HTR-8/SVneo (cell line): ENCODE measurements at places on chromosomes 6 and 20.

DNA sequence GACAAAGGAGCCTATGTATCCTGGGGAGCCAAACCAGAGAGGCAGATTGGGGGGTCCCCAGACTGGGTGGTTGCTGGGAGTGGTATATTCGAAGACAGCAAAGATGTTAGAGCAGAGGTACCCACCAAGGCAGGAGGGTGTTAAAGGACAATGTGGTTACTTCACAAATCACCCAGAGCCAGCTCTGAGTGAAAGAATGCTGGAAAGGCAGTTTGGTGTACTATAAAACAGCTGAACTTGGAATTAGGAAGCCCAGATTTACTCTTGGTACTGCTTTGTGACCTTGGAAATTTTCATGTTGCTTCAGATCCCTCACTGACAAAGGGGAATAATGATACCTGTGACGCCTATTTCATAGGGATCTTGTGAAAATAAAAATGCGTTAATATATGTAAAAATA lies 121.6 kb downstream of the CD164 start:
- DNase-seq: no peak

DNA sequence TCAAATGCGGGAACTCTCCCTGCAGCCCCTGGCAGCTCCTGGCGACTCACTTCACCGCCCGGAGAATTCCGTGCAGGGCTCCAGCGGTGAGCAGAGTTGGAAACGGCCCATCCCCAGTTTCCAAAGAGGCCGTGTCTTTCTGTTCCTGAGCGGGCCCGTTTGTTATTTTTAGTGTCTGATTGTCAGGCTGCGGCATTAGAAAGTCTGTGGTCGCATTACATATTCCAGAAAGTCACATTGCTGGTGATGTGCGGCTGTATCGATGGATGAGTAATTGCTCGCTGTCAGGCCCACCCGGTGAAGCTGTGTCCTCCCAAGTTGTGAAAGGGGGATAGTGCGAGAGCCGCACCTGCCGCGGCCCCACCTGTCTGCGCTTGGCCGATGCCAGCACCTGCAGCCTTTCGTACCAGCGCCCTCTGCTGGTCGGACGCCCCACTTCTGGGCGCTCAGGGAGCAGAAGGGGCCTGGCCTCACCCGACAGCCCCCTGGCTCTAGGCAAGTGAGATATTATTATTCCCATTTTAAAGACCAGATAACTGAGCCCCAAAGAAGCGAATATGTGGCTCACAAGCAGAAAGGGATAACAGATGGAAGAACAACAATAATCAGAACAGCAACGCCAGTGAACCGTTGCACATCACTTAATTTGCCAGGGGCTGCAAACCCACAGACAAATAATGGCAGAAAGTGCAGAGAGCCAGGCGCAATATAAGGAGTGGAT lies 244.9 kb downstream of the TSHZ2 start:
- peak; percentile 65 for DNase-seq

- no peak for DNase-seq
Observed at GRCh38 chr20:10225439-10226060, 6.9 kb downstream of the SNAP25 start.

DNA sequence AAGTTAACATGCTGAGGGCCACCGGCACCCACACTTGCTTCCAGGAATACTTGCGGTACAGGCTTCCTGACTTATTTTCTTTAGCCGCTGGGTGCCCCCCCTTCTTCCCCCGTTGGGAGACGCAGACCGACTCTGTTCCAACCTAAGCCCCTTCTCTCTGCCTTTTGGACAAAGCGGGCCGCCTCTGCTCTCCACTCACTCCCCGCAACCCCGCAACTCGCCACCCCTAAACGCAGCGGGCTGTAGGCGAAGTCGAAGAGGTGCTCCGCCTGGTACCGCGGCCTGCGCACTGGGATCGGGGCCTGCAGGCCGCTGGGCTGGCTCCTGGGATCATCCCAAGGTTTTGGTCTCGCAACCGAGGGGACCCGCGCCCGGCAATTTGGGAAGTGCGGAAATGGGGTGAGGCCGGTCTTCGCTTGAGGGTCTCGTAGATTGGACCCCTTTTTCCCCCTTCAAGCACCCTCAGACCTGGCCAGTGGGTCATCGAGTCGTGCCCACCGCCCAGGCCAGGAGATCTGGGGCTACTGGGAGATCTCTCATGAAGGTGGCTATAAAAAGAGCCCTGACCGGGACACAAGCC lies 4.7 kb upstream of the FOXF2 start:
- DNase-seq: no peak

DNA sequence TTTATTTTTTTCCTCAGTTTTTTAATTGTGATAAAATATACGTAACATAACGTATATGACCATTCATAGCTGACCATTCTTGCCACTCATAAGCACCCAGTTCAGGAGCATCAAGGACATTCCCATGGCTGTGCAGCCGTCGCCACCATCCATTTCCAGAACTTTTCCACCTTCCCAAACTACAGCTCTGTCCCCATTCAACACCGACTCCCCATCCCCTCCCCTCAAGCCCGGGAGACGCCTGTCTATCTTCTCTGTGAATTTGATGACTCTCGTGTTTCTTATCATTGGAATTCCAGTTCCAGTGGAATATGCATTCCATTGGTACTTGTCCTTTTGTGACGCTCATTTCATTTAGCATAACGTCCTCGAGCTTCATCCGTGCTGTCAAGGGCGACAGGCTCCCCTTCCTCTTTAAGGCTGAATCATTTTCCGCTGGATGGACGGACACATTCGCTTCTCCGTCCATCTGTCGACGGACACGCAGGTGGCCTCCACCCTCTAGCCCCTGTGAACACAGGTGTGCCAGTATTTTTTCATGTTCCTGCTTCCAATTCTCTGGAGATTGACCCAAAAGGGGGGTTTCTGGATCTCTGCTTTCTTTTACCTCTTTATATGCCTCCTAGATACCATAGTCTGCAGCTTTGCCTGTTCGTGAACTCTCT lies 88.1 kb downstream of the YTHDF1 start:
- DNase-seq: no peak

DNA sequence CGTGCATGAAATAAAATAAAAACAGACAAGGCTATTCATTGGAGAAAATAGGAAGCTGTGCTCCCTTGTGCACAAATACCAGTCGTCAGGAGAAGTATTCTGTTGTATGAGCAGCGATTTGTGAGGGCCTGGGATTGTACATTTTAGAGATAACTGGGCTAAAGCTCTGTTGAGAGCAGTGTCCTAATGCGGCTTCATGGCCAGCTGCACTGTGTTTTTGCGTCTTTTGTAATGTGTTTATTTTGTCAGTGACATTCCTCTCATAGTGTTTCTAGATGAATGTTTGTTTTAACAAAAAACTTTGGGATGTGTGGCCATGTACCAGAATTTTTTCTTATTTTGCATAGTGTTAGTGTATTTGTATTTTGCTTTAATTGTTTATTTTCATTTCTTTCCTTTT lies 14.8 kb downstream of the ERMARD start:
- DNase-seq: no peak

DNA sequence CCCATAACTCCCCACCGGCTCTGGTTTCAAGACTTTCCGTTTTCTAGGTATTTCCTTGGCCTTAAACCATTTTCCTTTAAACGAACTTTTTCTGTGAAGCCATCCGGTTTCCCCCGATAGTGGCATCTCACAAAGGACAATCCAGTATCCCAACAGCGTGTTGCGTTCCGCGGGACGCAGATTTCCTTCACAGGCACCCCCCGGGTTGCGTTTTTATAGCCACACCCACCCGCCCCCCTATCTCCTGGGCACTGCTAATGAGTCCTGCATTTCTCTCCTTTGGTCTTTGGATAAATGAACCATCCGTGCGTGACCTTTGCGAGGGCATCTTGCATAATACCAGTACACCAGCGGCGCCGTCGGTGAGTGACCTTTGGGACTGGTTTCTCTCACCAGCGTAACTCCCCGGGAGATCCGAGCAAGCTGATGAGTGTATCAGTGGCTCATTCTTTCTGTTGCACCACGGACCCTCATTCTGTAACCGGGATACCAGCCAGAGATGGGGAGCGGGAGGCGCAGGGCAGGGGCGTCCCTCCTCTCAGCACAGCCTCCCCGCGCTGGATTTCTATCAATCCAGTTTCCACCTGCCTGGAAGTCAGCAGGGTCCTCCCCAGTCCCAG lies 586 bp upstream of the NQO2 start:
- DNase-seq: no peak

DNA sequence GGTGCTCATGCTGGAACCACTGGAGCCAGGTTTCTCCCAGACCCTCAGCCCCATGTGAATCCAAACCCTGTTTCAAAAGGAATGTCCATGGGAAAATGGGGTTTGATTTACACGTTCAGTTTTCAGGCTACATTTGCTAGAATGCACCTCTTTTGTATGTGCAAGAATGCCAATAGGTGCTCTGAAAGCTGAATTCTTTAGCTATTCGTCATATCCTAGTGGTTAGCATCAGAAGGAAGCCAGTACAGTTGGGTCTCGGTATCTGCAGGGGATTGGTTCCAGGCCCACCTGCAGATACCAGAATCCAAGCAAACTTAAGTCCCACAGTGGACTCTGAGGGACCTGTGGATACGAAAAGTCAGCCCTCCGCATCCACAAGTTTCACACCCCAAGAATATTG lies 93.4 kb downstream of the UST start:
- no peak for DNase-seq

- no peak for DNase-seq
Observed at GRCh38 chr6:161476711-161477110, 202.8 kb upstream of the AGPAT4 start.

DNA sequence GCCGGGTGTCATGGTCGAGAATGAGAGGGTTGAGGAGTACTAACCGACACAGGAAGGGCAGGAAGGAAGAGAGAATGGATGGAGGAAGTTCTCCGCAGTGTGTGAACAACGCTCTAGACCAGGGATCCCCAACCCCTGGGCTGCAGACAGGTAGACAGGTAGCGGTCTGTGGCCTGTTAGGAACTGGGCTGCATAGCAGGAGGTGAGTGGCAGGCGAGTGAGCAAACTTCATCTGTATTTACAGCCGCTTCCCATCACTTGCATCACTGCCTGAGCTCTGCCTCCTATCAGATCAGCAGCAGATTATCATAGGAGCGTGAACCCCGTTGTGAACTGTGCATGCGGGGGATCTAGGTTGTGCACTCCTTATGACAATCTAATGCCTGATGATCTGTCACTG lies 62.0 kb downstream of the SULF2 start:
- no peak for DNase-seq

GRCh38 chr6:15596186-15596896 lies 66.5 kb downstream of the DTNBP1 start:
- DNase-seq: no peak

- no peak for DNase-seq
Observed at GRCh38 chr6:90199900-90200299, 96.7 kb downstream of the BACH2 start.

DNA sequence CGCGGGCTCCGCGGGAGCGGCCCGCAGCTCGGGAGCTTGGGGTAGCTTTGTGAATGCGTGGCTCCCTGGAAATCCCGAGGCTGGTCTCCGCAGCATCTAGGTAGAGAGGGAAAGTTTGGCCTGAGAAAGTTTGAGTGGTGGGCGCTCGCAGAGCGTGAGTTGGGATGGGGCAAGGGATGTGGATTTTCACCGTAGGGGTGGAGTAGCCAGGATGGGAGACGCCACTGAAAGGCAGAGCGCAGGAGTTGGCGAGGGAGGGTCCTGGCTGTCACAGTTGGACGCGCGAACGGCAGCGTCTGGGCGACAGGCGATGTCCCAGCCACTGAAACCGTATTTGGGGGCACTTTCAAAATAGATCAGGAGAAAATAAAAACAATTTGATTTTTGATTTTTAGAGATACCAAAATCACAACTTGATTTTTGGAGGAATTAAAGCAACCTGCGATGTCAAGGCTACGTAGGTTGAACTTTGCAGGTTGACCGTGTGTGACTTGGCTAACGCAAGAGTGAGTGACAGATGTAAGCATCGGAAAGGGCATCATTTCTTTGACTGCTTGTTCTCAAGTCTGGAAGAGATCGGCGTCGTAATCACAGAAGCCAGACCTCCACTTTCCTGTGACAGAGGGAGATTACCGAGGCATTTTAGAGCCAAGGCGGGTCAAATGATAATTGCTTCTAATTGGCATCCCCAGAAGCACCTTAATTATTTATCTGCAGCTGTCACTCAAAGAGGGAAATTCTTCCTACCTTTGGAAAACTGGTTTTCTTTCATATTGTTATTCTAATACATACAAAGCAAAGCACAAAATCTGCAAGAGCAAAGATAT lies 646 bp downstream of the HEY2 start:
- DNase-seq: peak; percentile 4

DNA sequence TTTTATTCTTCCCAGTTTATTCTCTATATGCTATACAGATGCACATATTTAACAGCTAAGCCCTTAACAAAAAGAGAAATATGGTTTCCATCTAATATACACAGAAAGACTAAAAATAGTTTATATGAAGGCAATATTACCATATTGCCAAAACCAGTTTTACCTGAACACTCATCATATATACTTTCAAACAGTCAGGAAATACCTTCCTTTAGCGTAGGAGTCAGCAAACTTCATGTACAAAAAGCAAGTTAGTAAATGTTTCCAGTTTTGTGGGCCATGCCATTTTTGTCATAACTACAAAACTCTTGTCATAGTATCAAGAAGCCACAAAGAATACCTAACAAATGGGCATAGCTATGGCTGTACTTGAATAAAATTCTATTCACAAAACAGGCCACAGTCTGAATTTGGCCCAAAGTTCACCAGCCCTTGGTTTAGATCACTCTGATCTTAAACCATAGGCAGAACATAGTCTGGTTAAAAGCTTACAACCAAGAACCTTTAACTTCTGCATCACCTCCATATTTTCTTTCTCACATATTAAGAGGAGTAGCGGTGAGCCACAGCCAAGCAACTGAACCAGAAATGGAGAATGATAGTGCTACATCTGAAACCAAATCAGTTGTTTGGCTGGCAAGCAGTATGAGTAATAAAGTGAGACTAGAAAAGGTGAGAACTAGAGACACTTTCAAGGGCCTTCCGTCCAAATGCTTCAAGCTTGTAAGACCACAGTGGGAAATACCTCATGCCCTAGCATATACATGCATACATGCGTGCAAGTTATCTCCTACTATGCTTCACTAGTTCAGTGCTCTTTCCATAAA lies 116.6 kb downstream of the PTPRK start:
- no peak for DNase-seq

- DNase-seq: no peak
Observed at GRCh38 chr6:82833481-82833880, 232.2 kb downstream of the UBE3D start.

- peak; percentile 21 for DNase-seq
Observed at GRCh38 chr20:1528811-1529210, 28.7 kb downstream of the SIRPD start.

- DNase-seq: no peak
Observed at GRCh38 chr6:96657344-96657743, 94.4 kb downstream of the FHL5 start.

DNA sequence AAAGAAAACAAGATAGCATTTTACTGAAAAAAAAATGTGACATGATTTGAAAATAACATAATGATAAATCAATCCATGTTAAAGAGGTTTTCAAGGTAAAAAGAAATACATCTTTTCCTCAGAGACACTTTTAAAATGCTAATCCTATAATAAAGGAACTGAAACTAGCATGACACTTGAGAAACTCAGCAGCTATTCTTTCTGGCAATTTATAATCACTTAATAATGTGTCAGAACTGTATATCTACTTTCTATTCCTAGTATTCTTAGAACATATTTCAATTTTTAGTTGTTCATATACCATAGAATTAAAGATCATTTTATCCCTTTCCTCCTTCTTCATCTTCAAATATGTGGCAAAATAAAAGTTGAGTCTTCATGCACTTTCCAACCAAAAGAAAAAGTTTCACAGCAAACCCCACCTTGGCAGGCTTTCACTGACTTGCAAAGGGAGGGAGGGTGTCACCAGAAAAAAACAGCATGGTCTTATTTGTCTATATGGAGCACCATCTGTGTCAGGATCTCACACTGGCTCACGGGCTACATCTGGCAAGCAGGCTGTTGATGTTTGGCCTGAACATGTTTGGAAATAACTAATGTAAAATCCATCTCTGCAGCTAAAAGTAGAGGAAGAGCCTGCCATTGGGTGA lies 48.5 kb downstream of the FHL5 start:
- no peak for DNase-seq
